ENCODE measurements at places on chromosomes 1 and 21.

DNA sequence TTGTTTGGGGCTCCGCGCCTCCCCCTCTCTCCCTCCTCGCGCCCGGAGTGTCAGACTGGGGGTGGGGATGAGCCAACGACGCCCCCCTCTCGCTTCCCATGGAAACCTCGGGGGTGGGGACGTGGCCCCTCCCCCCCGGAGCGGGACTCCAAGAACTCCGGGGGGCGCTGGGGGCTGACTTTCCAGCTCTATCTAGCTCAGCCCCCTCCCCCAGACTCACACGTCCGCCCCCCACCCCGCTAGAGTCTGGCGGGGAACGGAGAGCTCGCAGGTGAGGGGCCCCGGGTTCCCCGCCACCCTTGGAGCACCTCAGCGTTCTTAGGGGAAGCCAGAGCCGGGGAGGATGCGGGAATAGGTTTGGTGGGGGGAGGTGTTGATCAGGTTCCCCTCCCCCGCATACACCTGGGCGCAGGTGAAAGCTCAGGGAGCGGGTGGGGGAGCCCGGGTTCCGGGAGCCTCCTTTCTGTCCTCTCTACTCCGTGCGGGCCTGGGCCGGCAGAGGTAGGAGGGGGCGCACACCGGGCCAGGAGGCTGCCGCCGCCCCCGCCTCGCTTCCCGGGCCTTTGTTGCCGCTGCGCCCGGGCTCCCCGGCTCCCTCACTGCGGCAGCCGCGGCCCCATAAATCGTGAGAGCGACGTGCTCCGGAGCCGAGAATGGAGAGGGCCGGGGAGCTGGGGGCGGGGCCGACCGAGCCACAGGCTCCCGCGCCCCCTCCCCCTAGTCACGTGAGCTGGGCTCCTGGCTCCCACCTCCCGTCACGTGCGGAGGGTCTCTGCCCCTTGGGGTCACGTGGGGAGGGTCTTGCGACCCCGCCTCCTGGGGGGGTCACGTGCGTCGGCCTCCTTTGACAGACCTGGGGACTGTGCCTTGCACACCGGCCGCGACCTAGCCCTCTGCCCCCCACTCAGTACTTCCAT is 1.9 kb downstream of the EFNA3 start:
- peaks cover 9% of the 10 kb centered on the region for H3K36me3 ChIP-seq
- no peak overlapping the region for H3K27ac ChIP-seq
- peaks cover 48% of the 10 kb centered on the region for H3K27me3 ChIP-seq

GRCh38 chr1:64038119-64038518 is 165.3 kb upstream of the UBE2U start:
- no peak overlapping the region for H3K27ac ChIP-seq
- H3K36me3 ChIP-seq: no peaks in the 10 kb centered on the region
- DNase-seq: no peak
- no peaks in the 10 kb centered on the region for H3K4me1 ChIP-seq

GRCh38 chr1:12502336-12503109 is 115.5 kb downstream of the DHRS3 start:
- peaks cover 15% of the 10 kb centered on the region for H3K4me1 ChIP-seq
- peaks cover 29% of the 10 kb centered on the region for H3K36me3 ChIP-seq
- no peak overlapping the region for H3K4me3 ChIP-seq
- H3K27me3 ChIP-seq: no peaks in the 10 kb centered on the region

DNA sequence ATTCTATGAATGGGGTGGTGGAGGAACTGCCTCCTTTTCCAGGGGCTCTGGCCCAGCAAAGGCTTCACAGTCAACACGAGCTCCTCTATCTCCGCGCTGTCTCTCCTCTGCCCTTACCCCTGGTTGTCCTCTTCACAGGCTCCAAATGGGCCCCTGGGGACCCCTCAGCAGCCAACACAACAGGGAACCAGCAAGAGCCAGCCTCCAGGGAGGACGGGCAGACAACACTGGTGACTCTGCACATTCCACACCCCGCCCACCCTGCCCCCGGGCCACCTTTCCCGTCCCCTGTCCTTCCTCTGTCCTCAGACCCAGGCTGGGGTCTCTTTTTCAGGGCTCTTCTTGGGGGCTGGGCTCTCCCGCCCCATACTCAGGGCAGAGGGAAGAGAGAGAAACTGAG is 17.5 kb upstream of the ETV3 start:
- DNase-seq: no peak
- peaks cover 32% of the 10 kb centered on the region for H3K27me3 ChIP-seq
- H3K4me1 ChIP-seq: peaks cover 16% of the 10 kb centered on the region
- no peaks in the 10 kb centered on the region for H3K36me3 ChIP-seq
- H3K27ac ChIP-seq: peak overlapping the region; percentile 47
- H3K4me3 ChIP-seq: no peak overlapping the region

DNA sequence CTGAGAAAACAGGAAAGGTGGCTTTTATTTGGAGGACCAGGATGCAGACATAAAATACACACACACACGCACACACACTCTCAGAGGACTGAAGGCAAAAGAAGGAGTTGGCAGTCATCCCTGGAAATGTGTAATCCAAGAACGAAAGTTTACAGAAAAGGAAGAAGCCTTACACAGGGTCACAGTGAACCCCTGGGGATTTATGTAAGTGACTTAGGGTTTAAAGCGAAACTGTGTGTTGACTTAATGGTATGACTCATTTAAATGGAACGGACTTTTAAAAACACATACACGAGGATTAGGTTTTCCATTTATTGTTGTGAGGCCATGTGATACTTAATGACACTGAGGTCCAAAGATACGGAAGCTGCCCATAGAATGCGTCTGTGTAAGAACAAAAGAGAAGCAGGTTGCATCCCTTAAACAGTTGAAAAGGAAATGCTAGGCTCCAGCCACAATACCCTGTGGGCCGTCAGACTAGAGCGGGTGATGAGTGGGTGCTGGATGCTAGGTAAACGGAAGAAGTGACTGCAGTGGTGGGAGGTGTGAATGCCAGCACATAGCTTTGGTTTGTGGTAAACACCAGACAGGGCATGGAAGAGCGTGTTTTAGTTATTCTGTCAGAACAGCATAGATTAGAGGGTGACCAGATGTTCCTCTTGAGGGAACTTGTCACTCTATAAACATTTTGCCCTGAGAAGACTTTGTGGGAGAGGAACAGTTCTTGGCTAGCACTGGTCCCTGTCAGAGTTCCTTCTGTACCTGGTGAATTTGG is 21.6 kb upstream of the BCL10 start:
- DNase-seq: peak; percentile 67
- H3K27ac ChIP-seq: peak overlapping the region; percentile 69
- peaks cover 6% of the 10 kb centered on the region for H3K36me3 ChIP-seq
- peak overlapping the region; percentile 56 for H3K4me3 ChIP-seq
- peaks cover 18% of the 10 kb centered on the region for H3K27me3 ChIP-seq

- no peaks in the 10 kb centered on the region for H3K36me3 ChIP-seq
- peaks cover 6% of the 10 kb centered on the region for H3K4me1 ChIP-seq
- H3K4me3 ChIP-seq: no peak within 1 kb of the TSS
- no peak within 1 kb of the TSS for H3K27ac ChIP-seq
These were observed at the start of gene BRINP3 for GRCh38 chr1:190477762-190478148. Gene BRINP3 (minus strand): TSS chr1:190477864.

DNA sequence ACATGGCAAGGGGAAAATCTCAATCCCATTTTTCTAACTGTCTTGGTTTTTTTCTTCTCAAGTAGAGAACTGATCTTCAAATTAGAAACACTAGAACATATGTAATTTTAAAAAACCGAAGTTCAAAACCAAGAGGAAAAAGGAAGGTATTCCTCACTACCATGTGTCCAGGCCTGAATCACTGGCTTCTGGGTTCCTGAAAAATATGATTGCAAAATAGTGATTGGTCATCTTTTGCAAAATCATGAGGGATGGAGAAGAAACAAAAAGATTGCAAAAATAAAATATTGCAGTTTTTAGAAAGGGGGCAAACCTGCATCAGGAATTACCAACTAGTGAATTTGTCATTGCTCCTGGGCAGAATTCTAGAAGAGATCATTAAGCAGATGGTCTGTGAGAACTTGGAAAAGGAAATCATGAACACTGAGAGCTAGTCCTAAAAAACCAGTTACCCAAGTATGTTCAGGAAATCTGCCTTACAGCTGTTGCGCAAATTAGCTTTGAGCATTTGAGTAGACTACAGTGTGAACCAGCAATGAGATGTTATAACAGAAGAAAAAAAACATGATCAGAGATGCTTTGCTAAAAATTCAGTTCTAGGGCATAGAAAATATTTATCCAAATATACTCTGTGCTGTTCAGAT is 49.4 kb downstream of the SPATA46 start:
- no peak for DNase-seq
- peaks cover 66% of the 10 kb centered on the region for H3K27me3 ChIP-seq
- H3K36me3 ChIP-seq: no peaks in the 10 kb centered on the region

DNA sequence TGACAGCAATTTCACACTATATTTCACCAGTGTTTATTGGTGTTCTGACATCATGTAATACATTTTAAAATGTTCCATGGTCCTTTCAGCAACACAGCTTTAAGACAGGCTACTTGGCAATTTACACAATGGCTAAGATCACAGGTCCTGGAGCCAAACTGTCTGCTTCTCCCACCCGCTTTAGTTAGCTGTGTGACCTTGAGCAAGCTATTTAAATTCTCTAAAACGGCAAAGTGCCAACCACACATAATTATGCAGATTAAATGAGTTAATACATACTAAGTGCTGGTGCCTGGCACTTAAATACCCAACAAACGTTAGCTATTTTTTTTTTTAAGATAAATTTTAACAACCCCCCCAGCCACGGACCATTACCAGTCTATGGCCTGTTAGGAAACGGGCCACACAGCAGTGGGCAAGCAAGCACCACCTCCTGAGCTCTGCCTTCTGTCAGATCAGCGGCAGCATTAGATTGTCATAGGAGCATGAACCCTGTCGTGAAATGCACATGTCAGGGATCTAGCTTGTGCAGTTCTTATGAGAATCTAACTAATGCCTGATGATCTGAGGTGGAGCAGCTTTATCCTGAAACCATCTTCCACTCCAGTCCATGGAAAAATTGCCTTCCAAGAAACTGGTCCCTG is 26.9 kb downstream of the SOD1 start:
- H3K4me1 ChIP-seq: no peaks in the 10 kb centered on the region
- H3K4me3 ChIP-seq: no peak overlapping the region
- peaks cover 79% of the 10 kb centered on the region for H3K36me3 ChIP-seq
- no peak for DNase-seq
- no peaks in the 10 kb centered on the region for H3K27me3 ChIP-seq

DNA sequence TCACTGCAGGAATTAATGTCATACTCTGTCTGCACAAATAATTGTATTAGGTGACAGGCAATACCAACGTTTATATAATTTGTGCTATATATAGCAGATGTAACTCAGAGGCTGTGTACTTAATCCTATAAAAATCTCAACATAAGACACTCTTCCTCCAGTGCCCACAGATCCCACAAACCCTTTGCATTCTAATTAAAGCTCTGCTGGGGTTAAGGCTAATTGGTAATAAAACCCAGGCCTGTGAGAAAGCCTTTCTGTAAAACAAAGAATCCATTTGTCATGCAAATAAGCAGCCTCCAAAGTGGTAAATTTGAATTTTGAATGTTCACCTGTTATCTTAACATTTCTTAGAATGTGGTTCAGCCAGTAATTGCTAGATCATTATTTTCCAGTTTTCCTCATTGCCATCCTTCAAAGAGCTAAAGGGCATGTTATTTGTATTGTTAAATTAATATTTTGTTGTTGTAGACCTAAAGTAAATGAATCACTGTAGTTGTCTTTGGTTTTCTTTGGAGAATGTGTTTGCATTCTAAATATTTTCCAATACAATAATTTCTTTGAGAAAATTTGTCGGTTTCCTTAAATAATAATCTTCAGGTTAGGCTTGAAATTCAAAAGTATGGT is 46.3 kb upstream of the PRDX6 start:
- no peak for DNase-seq
- peaks cover 25% of the 10 kb centered on the region for H3K4me1 ChIP-seq

GRCh38 chr1:186142916-186143315 is 232.1 kb downstream of the TPR start:
- no peaks in the 10 kb centered on the region for H3K4me1 ChIP-seq
- no peak overlapping the region for H3K27ac ChIP-seq
- H3K36me3 ChIP-seq: no peaks in the 10 kb centered on the region
- H3K27me3 ChIP-seq: peaks cover 10% of the 10 kb centered on the region
- DNase-seq: no peak

DNA sequence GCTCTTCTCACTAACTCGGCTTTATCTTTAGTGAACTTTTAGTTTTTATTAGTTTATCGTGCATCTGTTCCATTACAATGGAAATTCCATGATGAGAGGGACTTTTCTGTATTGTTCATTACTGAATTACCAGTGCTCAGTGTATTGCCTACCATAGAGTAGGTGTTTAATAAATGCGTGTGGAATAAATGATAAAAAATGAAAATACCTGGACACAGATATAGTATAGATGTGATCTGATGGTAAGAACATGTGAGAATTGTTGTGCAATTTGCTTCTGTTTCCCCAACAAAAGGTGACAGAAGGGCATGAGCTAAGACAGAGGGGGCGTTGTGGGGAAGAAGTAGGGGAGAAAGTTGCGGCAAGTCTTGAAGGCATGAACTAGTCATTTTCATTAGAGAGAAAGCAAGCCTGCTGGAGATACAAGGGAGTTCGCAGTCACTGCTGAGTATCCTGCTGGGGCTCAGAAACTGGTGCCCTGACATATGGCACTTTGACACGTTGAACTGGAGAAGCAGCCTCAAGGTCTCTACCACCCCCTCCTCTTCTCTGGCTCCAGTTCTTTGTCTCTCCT is 5.6 kb upstream of the COG2 start:
- DNase-seq: no peak
- H3K27me3 ChIP-seq: peaks cover 42% of the 10 kb centered on the region
- H3K4me3 ChIP-seq: no peak overlapping the region
- H3K27ac ChIP-seq: no peak overlapping the region
- no peaks in the 10 kb centered on the region for H3K36me3 ChIP-seq

GRCh38 chr1:157209514-157209913 is 71.3 kb upstream of the ETV3 start:
- no peaks in the 10 kb centered on the region for H3K4me1 ChIP-seq
- H3K4me3 ChIP-seq: no peak overlapping the region
- no peak overlapping the region for H3K27ac ChIP-seq
- DNase-seq: no peak
- H3K27me3 ChIP-seq: peaks cover 70% of the 10 kb centered on the region

DNA sequence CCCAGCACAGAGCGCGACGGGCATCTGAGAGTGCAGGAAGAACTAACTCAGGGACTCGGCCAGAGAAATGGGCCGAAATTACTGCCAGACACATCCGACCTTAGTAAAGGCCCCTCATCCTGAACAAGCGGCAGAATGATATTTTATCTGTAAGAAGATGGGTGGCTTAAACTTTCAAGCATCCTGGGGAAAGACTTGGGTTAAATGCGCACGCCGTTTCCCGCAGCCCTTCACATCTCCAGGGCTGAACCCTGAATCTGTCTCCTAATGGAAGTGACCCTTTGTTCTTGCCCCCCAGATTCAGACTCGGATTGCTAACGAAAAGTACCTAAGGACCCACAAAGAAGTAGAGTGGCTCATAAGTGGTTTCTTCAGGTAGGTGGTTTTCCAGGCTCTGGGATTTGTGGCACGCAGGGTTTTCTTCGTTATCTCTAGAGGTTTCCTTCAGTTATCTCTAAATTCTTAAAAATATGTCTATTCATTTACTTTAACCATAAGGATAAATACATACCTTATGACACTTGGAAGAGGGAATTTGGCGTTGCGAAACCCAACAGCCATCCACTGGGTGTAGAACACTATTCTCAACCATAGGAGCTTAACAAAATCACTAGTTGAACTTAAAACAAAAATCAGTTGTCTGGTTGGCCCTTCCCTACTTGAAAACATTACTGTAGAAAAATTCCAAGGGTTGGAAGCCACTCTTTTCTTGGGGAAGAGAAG is 627 bp downstream of the RIIAD1 start:
- peaks cover 64% of the 10 kb centered on the region for H3K27me3 ChIP-seq
- no peak for DNase-seq
- peak overlapping the region; percentile 68 for H3K4me3 ChIP-seq
- H3K4me1 ChIP-seq: peaks cover 25% of the 10 kb centered on the region
